GM23338 (cell line): ENCODE measurements at places on chromosomes 11 and 22. TPM values are rescaled to one million over a fixed set of nuclear protein-coding genes. Genes with fewer than 3 reads are reported as not detected.

GRCh38 chr11:69299023-69299461 is 5.1 kb downstream of the MYEOV start:
- no peak for DNase-seq

- no peak for DNase-seq
Observed at GRCh38 chr11:78993802-78994430, 419.3 kb upstream of the NARS2 start.

DNA sequence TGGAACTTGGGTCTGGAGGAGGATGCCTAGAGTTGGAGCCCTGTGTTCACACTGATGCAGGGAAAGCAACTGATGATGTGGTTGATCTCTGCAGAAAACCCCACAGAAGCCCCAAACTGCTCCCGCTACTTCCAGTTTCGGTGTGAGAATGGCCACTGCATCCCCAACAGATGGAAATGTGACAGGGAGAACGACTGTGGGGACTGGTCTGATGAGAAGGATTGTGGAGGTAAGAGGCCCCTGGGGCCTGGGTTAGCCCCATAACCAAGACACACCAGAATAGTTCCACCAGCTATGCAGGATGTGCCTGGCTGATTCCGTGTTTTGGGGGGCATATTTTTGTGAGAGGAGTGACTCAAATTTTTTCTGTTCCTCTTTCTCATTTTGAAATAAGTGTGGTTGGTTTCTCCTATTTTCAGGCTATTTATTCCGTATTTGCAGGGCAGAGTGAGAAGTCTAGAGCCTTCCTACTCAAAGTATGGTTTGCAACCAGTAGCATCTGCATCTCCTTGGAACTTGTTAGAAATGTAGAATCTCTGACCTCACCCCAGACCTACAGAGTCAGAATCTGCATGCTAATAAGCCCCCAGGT is 137.3 kb upstream of the SORL1-AS1 start:
- no peak for DNase-seq

DNA sequence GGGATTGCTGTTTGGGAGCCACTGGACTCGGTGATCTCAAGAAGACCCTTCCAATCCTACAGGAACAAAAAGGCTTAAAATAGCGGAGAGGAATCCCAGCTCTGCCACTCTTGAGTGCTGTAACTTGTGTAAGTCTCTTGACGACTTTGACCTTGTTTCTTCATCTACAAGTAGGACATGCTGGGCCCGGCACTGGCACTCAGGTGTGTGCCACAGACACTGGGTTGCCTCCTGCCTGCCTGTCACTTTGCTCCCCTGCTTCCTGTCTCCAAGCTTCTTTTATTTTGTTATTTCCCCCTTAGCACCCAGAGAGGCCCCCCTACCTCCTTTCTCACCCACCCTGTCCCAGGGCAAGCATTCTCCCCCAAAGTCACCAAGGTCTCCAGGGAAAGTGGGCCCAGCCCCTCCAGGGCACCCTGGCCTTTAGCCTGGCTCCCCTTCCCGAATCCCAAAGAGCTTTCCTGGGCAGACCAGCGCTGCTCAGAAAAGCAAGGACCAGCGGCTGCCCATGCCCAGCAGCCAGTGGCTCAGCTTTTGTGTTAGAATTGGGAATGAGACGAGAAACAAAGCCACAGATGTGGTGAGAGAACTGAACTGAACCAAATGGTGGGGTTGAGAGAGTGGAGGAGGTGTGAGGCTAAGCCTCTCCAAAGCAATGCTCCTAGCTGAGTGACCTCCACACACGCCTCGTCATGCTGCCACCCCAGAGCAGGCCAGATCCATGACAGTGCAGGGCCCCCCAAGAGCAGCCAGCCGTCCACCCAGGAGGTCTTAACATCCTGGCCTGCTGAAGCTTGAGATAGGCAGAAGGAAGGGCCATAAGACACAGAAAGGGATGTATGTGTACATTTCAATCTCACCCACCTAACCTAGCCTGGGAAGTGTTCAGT is 4.5 kb downstream of the TRIM29 start:
- no peak for DNase-seq

CREBZF gene
- 32.3 and 34.8 TPM in 2 replicates for polyA plus RNA-seq

DRICH1 gene
- not detected in 2 replicates for polyA plus RNA-seq

PATE4 gene
- polyA plus RNA-seq = not detected in 2 replicates

OR8D2 gene
- not detected in 2 replicates for polyA plus RNA-seq

TMEM191C gene
- polyA plus RNA-seq = 2.5 and 6.1 TPM in 2 replicates
